ENCODE measurements at places on chromosomes 7 and 10. TPM values are rescaled to one million over a fixed set of nuclear protein-coding genes. Genes with fewer than 3 reads are reported as not detected.
A peak's percentile ranks its signal among the peaks of the same experiment; 100 is the strongest.

The FRG2B gene
- polyA plus RNA-seq: not detected

- no peak for DNase-seq
- no peaks in the 10 kb centered on the region for H3K4me1 ChIP-seq
- H3K27me3 ChIP-seq: peaks cover 2% of the 10 kb centered on the region
- no peaks in the 10 kb centered on the region for H3K36me3 ChIP-seq
- H3K4me3 ChIP-seq: no peak overlapping the region
Observed at GRCh38 chr7:141151746-141152145, 77.9 kb downstream of the TMEM178B start.

DNA sequence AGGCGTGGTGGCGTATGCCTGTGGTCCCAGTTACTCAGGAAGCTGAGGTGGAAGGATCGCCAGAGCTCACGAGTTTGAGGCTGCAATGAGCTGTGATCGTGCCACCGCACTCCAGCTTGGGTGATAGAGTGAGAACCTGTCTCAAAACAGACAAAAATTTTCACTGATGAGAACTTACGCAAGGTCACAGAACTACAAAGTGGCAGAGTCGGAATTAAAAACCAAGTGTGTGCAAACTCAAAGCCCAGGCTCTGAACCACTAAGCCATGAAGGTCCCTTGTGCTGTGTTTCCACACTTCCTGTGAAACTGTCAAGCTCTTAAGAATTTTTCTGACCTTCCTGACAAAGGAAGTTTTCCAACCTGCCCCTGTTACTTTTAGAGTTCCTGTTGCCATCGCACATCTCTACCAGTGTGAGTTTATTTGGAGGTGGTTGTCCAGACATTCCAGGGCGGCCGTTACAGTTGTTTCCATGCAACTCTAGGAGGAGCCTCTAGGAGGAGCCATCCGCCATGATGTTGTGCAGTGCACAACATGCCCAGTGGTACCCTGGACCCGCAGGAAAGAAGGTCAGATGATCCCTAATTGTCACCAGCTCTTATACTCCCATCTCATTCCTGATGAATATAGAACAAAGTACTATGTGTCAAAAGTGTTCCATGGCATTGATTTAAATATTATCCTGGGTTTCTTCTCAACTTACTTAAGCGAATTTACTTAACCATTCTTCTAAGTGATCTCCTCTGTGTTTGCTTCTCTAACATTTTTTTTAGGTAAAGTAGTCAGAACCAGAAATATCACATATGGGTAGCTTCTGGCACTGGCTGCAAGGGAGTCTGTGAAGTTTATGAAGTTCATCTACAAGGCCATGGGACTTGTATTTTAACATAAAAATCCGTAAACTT is 49.0 kb upstream of the LYZL1 start:
- H3K27me3 ChIP-seq: peaks cover 5% of the 10 kb centered on the region
- H3K4me3 ChIP-seq: no peak overlapping the region
- H3K4me1 ChIP-seq: no peaks in the 10 kb centered on the region
- H3K36me3 ChIP-seq: no peaks in the 10 kb centered on the region
- no peak for DNase-seq

The DGKI gene
- 1.4 TPM for polyA plus RNA-seq

DNA sequence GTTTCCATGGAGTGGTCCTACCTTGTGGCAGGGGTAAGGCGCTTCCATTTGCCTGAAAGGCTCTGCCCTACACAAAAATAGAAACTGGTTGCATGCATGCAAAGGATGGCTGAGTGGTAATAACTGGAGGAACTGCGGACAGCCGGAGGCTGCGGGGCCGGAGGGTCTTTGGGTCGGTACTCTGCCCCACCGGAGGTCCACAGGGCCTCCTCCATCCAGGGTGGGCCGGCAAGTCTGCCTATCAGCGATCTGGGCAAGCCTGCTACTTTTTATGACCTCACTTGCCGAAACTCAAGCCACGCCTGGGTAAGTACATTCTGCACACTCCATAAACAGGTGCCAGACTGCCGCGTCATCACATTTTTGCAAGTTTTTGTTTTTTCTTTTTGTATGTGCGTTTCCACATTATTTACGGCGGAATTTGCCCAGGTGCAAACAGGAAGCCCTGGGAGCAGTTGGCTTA is 30.0 kb downstream of the TACC2 start:
- peak overlapping the region; percentile 99 for H3K27ac ChIP-seq
- H3K36me3 ChIP-seq: peaks cover 3% of the 10 kb centered on the region
- H3K4me3 ChIP-seq: peak overlapping the region; percentile 54
- peaks cover 22% of the 10 kb centered on the region for H3K4me1 ChIP-seq

Data from large intestine (tissue), 12 donors.